Fibroblast of skin of left biceps (primary cell): ENCODE measurements at places on chromosomes 7 and 10.

DNA sequence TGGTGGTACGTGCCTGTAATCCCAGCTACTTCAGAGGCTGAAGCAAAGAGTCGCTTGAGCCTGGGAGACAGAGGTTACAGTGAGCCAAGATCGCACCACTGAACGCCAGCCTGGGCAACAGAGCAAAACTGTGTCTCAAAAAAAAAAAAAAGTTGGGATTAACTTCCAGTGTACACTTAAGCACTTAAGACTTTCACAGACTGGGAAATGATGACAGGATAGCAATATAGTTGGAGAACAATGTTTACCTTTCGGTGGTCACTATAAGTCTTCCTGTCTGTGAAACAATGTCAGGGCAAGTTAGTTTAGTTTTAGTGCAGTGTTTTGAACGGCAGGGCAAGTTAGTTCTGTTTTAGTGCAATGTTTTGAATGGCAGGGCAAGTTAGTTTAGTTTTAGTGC lies 130.2 kb downstream of the TPST1 start:
- DNase-seq, result no peak

DNA sequence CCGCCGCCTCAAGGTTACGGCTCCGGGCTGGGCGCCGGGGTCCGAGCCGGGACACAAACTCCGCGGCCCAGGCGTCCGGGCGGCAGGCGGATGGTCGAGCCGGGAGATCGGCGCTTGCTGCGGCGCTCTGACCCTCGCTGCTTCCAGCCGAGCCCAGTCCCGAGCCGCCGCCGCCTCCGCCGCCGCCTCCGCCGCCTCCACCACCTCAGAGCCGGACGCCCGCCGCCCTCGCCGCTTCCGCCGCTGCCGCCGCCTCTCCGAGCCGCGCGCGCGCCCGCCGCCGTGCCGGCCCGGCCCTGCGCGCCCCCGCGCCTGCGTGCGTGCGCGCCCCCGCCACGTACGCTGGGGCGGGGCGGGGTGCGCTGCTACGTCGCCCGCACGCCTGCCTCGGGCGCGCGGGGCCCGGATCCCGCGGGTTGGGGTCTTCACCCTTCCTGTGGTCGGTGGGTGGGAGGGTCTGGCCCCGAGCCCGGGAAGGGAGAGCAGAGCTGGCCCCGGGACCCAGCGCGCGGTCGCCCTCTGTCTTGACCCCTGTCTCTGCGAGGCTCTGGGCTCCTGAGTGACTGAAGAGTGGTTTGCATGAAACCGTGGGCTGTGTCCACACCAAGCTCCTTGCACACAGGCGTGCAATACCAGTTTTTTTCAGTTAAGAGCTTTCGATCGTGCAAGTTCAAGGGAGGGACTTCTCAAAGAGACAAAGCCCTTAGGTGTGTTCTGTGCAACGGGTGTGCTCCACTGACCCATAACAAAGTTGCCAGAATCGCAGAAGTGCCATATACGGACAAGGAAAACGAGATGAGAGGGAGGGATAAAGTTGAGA lies at the start of gene SMURF1:
SMURF1 (minus strand) TSS at position 256 of the 820 bp plus-strand sequence. CDS start 328 bp downstream, outside the sequence.
- DNase-seq, result no peak

DNA sequence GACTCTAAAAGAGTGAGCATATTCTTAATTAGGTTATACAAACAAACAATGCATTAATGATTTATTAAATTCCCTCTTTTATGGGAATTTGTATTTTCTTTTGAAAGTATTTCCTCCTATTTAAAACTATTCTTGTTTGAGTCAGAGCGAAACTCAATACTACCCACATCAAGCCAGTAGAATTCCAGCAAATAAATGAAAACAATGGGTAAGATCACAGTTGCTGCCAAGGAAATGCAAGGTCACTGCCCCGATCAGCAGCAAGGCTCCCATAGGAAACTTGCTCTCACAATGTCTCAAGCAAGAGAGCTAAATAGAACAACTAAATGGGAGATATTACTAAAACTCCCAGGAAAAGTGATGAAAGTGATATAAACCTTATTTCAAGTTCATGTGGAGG lies 206.3 kb downstream of the THSD7A start:
- no peak for DNase-seq

GRCh38 chr10:24156686-24157085 lies 52.3 kb upstream of the KIAA1217 start:
- DNase-seq, result no peak

DNA sequence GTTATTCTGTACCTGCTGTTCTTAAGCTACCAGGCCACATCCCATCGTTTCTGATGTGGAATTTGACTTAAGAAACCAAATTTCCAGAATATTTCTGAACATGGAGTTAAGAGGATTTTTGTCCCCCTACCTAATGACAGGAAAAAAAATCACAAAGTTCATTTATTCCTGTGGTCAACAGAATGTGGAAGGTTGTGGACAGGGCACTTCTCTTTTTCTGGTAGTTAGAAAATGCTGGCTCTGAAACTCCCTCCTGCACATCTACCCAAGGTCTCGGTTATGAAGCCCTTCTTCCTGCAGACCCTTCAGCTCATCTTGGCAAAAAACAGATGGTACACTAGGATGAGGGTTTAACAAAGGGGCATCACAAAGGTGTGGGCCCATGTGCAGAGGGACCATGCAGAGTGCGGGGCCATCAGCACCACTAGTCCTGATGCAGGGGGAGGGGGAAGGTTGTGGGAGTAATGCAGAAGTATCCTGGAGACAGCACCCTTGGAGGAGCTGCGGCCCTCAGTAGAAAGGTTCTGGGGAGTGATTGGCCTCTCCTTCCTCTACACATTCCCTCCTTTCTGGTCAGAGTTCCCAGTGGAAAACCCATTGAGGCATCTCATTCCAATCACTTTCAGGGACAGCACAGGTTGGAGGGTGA lies 9.8 kb downstream of the ALOX5 start:
- DNase-seq, result no peak

- no peak for DNase-seq
These were observed 8.1 kb downstream of the SRGN start for GRCh38 chr10:69096045-69096444.
